Glomerular endothelial cell (primary cell): ENCODE measurements at places on chromosomes 7 and 10. TPM values are rescaled to one million over a fixed set of nuclear protein-coding genes. Genes with fewer than 3 reads are reported as not detected.

Gene NME8
- total RNA-seq = not detected in 2 replicates

Gene GPC2
- total RNA-seq = 3.2 and 6.8 TPM in 2 replicates

Gene SCIN
- 0.35 and 0.58 TPM in 2 replicates for total RNA-seq

Gene ANKRD1
- 168 and 436 TPM in 2 replicates for total RNA-seq

Gene PON3
- total RNA-seq = not detected in 2 replicates

Gene UNC5B
- 19.5 and 69.5 TPM in 2 replicates for total RNA-seq

Gene OR6B1
- not detected in 2 replicates for total RNA-seq

Gene ANKRD30A
- not detected in 2 replicates for total RNA-seq

Gene MAP3K8
- 0.87 and 5.0 TPM in 2 replicates for total RNA-seq

Gene SRGN
- total RNA-seq = 380 and 694 TPM in 2 replicates

Gene SHH
- total RNA-seq = 0.06 and 1.0 TPM in 2 replicates

Gene CLEC5A
- not detected in 2 replicates for total RNA-seq

Gene SLC29A3
- total RNA-seq = 3.1 and 6.2 TPM in 2 replicates

Gene ACHE
- 0.97 and 2.0 TPM in 2 replicates for total RNA-seq

Gene PBLD
- 4.7 and 5.2 TPM in 2 replicates for total RNA-seq

Gene EVX1
- total RNA-seq = not detected in 2 replicates

Gene GNAT3
- total RNA-seq = not detected in 2 replicates

Gene ANKIB1
- 25.0 and 43.3 TPM in 2 replicates for total RNA-seq

Gene LIPF
- total RNA-seq = 0.18 TPM in 1 of 2 replicates, not detected in the other

Gene SPAM1
- not detected in 2 replicates for total RNA-seq

Gene SFXN4
- 7.8 and 10.6 TPM in 2 replicates for total RNA-seq

Gene CDHR1
- 0.15 and 1.3 TPM in 2 replicates for total RNA-seq

Gene HMX3
- total RNA-seq = not detected in 2 replicates

Gene C10orf67
- total RNA-seq = not detected in 2 replicates

Gene CLDN3
- not detected in 2 replicates for total RNA-seq

Gene C10orf53
- not detected in 2 replicates for total RNA-seq
